ENCODE measurements at places on chromosomes 12 and 14. TPM values are rescaled to one million over a fixed set of nuclear protein-coding genes. Genes with fewer than 3 reads are reported as not detected.

Gene ASCL1
- not detected for total RNA-seq

Gene PALS1
- 9.7 TPM for total RNA-seq

DNA sequence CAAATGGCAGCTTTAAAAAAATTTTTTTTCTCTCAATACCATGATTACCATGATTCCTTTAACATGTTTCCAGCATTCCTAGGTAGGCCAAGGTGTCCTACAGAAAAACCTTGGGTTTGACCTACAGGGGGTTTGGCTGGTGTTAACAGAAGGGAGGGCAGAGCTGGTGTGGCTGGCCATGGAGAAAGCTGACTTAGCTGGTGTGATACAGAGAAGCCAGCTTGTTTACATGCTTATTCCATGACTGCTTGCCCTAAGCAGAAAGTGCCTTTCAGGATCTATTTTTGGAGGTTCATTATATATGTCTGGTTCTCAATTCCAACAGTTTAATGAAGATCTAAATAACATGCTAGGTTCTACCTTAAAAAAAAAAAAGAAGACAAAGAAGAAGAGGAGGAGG, 68.6 kb downstream of the EEA1 start:
- no peak for DNase-seq

- no peak for DNase-seq
Observed at GRCh38 chr12:106429043-106429552, 71.5 kb downstream of the POLR3B start.

- DNase-seq = no peak
Observed at GRCh38 chr12:64237382-64237781, 15.3 kb upstream of the KICS2 start.

- no peak for DNase-seq
Observed at GRCh38 chr14:29853272-29853671, 74.4 kb downstream of the PRKD1 start.

DNA sequence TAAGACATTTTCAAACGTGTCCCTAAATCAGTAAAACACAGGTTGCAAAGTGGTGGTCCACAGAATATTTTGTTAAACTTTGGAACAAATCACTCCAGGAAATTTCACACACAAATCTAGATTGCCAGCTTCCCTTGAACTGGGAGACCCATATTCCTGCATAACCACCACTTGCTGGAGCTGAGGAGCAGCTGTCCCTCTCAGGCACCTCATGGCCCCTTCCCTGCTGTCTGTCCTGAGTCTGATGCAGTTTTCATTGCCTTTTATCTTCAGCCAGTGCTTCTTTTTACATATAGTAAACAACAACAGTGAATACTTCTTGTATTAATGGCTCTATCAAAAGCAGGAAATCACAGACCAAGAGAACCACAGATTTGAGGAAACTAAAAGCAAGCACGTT, 289.3 kb downstream of the MED13L start:
- DNase-seq = no peak

GRCh38 chr12:81572411-81572810, 186.7 kb downstream of the PPFIA2 start:
- no peak for DNase-seq

- DNase-seq = no peak
Observed at GRCh38 chr14:43778937-43779639, 728.0 kb downstream of the FSCB start.

- no peak for DNase-seq
Observed at GRCh38 chr12:71731439-71732356, 23.0 kb upstream of the RAB21 start.
